PC-9 (cell line): ENCODE measurements at places on chromosomes 13 and 19.

DNA sequence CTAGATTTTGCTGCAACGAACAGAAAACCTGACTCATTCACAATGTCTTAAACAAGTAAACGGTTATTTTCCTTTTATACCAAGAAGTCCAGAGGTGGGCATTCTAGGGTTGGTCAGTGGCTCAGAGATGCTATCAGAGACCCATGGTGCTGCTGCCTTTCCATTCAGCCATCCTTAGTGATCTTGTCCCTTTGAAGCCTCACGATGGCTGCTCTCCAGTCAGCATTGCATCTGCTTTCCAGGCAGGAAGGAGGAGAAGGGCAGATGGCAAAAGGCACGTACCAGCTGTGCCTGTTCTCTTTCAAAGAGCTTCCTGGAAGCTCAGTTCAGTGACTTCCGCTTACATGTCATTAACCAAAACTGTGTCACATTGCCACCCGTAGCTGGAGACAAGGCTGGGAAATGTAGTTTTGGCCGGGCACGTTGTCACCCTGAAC lies 30.1 kb downstream of the WDFY2 start:
- DNase-seq: no peak

- DNase-seq: peak; percentile 74
These were observed 7.0 kb upstream of the TLE6 start for GRCh38 chr19:2970201-2970835.

DNA sequence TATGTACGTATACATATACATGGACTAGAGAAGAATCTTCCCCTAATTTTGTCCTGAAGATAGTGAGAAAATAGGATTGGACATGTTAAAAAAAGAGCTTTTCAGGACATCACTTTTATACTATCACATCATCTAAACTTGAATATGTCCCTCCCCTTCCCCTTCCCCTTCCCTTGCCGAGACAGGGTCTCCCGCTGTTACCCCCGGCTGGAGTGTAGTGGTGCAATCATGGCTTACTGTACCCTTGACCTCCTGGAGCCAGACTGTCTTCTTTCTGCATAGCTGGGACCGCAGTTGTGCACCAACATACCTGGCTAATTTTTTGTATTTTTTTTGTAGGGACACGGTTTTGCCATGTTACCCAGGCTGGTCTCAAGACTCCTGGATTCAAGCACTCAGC lies 6.6 kb downstream of the HNRNPM start:
- DNase-seq: no peak

DNA sequence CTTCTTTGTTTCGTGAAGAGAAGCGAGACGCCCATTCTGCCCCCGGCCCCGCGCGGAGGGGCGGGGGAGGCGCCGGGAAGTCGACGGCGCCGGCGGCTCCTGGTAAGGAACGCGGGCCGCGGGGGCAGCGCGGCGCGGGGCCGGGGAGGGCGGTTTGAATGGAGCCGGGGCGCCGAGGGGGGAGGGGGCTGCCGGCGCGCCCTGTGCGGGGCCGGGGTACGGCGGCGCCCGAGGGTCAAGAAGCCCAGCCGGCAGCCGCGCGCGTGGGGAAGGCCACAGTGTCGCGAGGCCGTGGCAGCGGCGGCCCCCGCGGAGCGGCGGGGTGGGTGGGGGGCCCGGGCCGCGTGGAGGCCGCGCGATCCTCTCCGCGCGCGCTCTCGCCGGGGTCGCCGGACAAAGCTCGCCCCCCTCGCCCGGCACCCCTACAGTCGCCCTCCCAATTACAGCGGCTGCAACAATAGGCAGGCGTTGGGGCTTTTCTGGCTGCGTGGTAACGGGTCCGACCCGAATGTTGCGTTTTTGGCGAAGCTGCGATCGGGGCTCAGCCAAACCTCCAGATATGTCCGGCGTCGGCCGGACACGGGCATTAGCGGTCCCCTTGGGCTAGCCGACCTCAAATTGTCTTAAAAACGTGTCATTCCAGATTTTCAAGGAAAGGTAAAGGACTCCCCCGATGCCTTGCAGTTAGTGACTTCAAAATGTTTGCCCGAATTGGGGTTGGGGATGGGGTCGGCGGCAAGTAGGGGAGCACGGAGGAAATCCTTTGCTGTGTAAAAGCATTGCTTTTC lies 437 bp downstream of the SMARCA4 start:
- peak; percentile 15 for DNase-seq

GRCh38 chr19:42165146-42165545 lies 32.9 kb upstream of the POU2F2 start:
- no peak for DNase-seq

- DNase-seq: peak; percentile 77
These were observed 46.5 kb downstream of the LYL1 start for GRCh38 chr19:13056052-13056660.

DNA sequence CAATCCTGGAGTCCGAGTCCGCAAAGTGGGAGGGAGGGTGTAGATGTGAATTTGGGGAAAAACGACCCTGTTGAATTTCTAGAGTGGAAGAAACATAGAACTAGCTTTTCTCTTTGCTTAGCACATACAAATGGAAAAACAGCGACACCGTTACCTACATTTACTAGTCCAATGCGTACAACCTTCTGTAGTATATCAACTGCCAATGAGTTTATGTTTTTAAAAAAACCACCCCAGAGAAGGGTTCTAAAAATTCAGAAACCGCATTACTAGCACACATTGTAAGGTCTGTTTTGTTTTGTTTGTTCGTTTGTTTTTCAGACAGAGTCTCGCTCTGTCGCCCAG lies 332 bp upstream of the SUPT20H start:
- DNase-seq: no peak

GRCh38 chr19:40224342-40225150 lies 1.9 kb downstream of the CCNP start:
- DNase-seq: peak; percentile 54

DNA sequence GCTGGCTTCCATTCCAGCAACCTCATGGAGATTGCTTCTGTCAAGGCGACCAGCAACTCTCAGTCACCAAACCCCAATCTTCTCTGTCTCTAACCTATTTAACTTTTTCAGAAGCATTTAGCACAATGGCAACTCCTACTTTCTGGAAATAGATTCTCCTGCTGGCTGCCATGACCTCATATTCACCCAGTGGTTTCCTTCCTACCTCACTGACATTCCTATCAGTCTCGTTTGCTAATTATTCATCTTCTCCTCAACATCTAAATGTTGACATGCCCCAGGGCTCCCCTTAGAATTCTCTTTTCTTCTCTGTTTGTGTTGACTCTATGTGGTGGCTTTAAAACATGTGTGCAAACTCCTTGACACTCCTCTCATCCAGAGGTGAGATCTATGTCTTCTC lies 106.7 kb downstream of the OLFM4 start:
- DNase-seq: no peak

GRCh38 chr19:5204212-5204611 lies 136.4 kb downstream of the PTPRS start:
- DNase-seq: no peak

- DNase-seq: no peak
These were observed 9.2 kb upstream of the TNFSF14 start for GRCh38 chr19:6679139-6679538.

DNA sequence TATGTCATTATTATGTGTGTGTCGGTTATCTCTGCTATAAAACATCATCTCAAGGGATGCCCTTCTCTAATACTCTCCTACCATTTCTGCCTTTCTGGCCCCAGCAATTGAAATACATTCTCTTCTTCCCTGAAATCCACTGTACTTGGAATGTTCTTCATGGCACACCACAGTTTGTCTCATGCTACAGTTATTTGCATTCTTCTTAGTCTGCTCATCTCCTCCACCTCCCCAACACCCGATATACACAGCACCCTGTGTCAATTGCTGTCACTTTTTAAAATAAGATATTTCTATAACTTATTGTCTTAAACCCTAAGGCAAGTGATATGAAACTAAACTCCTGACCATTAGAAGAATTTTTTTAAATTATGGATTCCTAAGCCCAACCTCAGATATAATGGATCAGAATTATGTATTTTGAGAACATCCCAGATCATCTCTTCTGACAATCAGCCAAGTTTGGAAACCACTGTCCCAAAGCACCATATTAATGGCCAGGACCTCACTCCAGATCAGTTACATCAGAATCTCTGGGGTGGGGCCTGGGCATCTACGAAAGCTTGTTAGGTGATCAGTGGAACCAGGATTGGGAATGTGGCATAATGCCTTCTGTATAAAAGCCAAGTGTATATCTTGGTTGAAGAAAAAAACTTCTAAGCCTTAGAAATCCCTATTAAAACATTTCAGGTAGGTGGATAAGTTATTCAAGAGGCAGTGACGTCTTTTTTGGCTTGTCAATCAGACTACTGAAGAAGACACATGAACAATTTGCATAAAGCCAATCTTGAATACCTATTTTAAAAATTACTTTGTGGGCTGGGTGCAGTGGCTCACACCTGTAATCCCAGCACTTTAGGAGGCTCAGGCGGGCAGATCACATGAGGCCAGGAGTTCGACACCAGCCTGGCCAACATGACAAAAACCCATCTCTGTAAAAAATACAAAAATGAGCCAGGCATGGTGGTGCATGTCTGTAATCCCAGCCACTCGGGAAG lies 30.0 kb upstream of the KBTBD7 start:
- no peak for DNase-seq

DNA sequence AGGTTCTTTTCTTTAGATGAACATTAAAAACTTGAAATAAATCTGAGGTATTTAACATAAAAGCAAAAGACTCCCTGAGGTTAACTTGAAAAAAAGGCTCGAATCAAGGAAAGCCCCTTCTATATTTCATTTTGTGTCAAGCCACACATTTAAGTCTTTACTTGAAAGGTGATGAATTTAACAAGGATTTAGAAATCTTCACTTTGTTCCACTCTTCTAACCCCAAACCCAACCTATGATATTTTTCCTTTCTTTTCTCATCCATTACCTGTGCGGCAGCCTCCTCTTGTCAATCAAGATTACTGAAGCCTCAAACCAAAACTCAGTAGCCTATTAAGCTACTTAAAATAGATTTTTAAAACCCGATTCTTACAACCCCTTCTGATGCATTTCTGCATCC lies 33.8 kb downstream of the MIPEP start:
- DNase-seq: no peak

DNA sequence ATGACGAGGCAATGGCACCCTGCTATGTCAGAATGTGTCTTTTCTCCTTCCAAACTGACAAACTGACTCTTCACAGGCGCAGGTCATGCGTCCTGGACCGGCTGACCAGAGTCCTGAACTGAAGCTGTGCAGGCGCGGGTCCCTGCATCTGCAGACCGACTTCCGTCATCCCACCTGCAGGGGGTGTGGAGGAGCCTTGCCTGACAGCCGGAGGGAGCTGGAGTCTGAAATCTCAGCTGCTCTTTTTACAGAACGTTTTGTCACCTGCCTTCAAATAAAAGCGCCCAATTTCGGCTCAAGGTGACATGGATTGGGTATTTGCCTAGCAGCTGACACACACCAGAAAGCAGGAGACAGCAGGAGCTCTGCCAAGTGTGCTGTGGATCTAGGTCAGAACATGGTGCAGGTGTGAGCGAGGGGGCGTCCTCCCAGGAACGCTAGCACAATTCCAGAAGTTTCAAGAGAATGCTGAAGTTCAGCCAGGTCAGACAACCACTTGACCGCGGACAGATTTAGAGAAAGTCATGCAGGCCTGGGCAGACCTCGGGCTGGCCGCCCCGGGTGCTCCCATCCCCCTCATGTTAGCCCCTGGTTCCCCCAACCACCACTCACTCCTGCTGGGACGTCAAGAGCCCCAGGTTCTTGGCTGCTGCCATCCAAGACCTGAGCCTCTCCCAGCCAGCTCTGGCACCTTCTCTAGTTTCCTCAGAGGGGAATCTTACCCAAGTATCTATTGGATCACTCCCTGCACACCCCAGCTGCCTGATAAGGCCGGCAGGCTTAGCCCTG lies 32.8 kb downstream of the ELL start:
- no peak for DNase-seq

DNA sequence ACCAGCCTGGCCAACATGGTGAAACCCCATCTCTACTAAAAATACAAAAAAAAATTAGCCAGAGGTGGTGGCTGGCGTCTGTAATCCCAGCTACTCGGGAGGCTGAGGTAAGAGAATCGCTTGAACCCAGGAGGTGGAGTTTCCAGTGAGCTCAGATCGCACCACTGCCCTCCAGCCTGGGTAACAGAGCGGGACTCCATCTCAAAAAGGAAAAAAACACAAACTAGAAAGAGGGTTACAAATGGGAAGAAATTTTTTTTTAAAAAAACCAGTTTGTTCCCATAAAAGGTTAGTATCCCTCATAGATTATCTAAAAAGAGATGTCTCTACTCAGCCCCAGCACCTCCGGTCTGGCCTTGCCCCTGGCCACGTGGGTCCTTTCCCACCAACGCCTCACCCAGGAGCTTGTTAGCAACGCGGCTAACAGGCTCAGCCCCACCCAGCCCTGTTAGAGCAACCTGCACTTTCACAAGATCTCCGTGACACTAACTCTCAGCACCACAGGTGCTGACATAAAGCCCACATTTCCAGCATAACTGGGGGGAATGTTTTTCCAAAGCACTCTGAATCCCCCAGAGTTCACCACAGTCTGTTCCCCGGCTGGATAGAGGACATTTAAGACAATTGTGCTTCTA lies 4.3 kb downstream of the DMKN start:
- DNase-seq: peak; percentile 69

GRCh38 chr13:36282821-36283432 lies 14.7 kb downstream of the CCDC169 start:
- no peak for DNase-seq

DNA sequence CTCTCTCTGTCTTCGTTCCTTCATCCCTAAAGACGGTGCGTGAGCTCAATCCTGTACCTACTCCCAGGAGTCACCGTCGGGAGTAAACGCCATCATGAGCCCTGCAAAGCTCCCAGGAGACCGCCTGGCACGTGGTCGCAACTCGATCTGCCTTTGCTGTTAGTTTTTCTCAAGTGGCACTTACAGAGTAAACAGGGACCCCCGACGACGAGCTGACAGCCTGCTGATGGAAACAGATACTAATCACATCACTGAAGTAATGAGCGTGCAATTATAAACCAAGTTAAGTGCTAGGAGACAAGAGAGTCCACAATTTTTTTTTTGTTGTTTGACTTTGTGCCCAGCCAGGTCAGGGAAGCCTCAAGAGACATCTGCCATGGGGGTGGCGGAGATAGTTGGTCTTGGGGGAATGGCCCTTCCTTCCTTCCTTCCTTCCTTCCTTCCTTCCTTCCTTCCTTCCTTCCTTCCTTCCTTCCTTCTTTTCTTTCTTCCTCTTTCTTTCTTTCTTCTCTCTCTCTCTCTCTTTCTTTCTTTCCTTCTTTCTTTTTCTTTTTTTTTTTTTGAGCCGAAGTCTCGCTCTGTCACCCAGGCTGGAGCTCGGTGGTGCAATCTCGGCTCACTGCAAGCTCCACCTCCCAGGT lies 23.6 kb downstream of the CACNG6 start:
- DNase-seq: no peak

- DNase-seq: no peak
These were observed 11.9 kb downstream of the TMEM255B start for GRCh38 chr13:113770937-113771336.

- peak; percentile 60 for DNase-seq
These were observed at the start of gene FLT3LG for GRCh38 chr19:49473868-49474541. Gene FLT3LG (plus strand): TSS chr19:49474215. CDS start chr19:49474640, 425 bp downstream.

- no peak for DNase-seq
These were observed 332.6 kb downstream of the SLITRK1 start for GRCh38 chr13:83549671-83550070.

- no peak for DNase-seq
These were observed 18.0 kb downstream of the ZNF574 start for GRCh38 chr19:42093926-42094325.

GRCh38 chr13:59358014-59358413 lies 805.7 kb downstream of the DIAPH3 start:
- DNase-seq: no peak

GRCh38 chr13:86563308-86563707 lies 764.1 kb upstream of the SLITRK6 start:
- no peak for DNase-seq
